ENCODE measurements at places on chromosomes 4 and X.

DNA sequence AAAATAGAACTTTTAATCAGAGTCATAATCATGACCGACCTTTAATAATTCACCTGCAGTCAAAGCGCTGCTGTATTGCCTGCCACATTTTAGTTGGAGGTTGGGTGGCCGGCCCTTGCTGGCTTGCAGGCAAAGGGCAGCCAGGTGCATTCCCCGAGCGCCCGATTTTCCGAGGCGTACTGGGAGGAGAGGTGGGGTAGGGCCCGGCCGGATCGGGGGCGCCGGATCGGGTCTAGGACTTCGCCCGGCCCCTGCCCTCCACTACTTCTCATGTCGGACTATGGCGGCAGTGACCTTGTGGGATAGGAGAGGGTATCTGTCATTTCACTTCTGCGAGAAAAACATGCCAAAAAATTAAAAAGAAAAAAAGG, 2.5 kb upstream of the RS1 start:
- peak; percentile 42 for DNase-seq

DNA sequence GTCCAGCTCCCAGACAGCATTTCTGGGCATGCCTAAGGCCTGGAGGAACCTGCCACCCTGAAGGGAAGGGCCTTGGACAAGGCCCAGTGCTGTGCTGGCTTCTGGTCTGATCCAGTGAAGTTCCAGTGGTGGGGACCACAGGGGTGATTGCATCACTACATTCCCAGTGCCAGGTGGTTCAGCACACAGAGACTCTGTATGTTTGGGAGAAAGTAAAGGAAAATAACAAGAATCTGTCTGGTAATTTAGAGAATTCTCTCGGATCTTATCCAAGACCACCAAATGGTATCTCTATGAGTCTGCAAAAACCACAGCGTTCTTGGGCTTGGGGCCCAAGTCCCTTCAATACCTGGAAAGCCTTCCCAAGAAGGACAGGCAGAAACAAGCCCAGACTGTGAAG, 131.8 kb upstream of the MAD2L1 start:
- no peak for DNase-seq

- no peak for DNase-seq
Observed at GRCh38 chrX:455673-456072, 69.0 kb upstream of the PPP2R3B start.

GRCh38 chrX:13857804-13858203, 40.9 kb upstream of the GPM6B start:
- DNase-seq = no peak

All from head of caudate nucleus (tissue), 42 donors.